ENCODE measurements at places on chromosomes 1 and 21.

- no peak for DNase-seq
These were observed 54.2 kb downstream of the HMCN1 start for GRCh38 chr1:185788386-185788785.

DNA sequence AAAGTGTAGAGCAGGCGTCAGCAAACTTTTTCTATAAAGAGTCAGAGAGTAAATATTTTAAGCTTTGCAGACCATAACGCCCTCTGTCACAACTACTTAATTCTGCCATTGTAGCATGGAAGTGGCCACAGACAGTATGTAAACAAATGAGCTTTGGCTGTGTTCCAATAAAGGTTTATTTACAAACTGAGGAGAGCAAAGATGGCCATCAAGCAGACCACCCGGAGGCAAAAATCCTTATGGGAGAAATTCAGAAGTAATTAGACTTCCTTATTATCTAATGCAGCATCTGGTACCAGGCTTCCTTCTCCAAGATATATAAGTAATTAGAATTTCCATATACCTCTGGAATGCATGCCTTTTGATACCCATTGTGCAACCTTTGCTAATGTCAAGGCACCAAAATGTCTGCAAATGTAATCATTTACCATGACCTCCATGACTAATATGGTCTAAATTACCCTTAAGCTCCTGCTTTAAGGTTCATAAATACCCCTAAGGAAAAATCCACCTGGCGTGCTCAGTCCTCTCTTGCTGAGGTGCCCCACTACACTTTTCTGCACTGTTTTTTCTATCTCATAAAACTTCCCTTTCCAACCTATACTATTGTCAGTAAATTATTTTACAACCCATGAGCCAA lies 377.8 kb downstream of the MATN1 start:
- DNase-seq = no peak

DNA sequence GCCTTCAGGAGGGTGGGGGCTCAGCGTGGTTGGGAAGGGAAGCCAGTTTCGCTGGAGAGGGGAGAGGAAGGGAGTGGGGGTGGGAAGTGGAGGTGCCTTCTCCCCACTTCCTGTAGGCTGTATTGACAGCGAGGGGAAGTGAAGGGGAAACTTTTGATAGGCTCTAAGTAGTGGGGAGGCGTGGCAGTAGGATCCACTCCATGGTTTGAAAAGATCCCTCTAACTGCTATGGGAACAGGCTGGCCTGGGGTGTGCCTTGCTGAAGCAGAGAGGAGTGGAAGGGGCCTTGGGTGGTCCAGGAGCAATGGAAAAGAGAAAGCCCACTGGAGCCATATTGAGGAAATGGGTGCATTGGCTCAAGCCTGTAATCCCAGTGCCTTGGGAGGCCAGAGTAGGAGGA lies 20.2 kb downstream of the C1orf115 start:
- no peak for DNase-seq

DNA sequence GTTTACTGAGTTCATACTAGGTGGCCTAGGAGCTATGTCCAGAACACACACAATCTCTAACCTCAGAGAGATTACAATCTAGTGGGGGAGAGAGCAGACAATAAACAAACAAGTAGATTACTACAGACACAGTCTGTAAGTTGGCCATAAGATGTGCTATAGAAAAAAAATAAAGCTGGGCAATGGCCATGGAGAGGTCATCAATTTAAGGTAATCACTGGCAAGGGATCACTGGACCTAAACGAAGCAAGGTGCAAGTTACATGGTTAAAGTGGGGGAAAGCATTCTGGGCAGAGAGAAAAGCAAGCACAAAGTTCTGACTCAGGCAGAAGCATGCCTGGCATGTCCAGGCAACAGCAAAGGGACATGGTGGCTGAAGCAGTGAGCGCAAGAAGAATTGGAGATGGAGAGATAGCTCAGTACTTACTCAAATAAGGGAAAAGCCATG lies 147.0 kb downstream of the RERE start:
- no peak for DNase-seq

DNA sequence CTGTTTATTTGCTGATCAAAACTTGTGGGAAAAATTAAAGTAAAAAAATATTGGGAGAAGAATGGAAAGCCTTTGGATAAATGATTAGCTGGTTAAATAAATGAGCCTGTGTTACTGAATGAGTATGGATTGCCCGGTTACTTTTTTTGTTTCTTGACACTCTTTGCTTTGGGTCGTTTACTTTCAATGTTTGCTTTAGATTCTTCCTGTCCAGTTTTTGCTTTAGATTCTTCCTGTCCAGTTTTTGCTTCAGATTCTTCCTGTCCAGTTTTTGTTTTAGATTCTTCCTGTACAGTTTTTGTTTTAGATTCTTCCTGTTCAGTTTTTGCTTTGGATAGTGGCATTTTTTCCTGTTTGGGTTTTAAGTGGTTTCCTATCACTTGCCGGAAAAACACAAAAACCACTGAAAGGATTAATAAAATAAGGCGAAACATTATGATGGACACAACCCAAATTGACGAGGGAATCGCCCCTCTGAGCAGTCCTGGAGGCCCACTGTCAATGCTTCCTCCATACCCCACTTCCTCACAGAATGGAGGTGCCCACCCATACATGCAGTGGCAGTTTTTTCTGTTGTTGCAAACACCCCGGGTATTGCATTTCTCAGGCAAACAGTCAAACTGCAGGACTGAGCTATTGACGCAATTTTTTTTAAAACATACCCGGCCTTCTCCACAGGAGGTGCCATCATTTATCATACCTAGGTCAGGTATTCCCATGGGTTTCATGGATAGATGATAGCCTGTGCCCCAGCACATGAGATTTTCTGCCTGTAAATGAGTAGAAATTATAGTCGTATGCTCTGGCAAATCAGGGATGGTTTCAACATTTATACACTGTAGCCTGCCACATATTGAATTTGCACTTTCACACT lies 2.3 kb downstream of the ADAM30 start:
- DNase-seq = no peak

- DNase-seq = no peak
These were observed 107.0 kb downstream of the NME7 start for GRCh38 chr1:169260478-169261151.

DNA sequence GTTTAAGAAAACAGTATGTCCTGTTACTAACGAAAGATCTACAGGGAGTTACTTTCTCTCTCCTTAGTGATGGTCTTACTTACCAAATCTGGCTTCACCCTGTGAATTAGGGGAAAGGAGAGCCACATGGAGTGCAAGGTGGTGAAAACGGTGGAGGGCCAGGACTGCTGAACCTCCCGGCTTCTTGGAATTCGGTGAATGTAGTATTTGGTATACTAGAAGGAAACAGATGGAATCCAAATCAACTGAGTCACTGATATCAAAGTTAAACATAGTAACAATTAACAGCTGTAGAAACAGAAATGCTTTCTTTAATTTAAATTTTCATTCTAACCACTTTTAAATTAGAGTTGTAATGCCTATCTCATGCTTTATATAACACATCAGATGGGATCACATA lies 45.7 kb downstream of the ALG14 start:
- no peak for DNase-seq

GRCh38 chr1:230976825-230977747 lies 1.6 kb downstream of the TTC13 start:
- no peak for DNase-seq

- no peak for DNase-seq
These were observed 35.1 kb upstream of the TINAGL1 start for GRCh38 chr1:31541194-31541593.

GRCh38 chr1:116292929-116293725 lies 79.9 kb upstream of the ATP1A1 start:
- no peak for DNase-seq

GRCh38 chr1:10909697-10910680 lies 102.5 kb upstream of the TARDBP start:
- DNase-seq = no peak

DNA sequence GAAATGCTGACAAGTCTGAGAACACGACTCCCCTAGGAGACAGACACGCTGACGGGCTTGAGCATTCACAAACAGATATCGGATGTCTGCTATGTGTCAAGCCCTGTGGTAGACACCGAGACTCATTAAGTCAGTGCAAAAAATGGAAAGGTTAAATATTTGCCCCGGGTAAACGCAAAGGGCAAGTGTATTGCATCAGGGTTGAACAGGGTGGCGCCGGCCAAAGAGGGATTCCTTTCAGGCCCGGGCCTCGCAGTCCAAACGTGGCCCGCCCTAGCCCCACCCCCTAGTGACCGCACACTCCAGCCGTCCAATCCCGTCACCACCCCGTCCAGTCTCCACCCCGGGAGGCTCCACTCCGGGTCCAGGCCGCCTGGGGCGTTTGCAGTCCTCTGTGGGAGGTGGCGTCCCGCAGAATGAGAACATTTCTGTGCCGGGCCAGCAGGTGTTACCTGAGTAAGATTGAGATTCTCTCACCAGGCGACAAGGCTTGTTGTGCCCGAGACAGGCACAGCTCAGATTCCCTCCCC lies 16.3 kb upstream of the TMEM9 start:
- peak; percentile 89 for DNase-seq

GRCh38 chr1:84541679-84542078 lies 32.6 kb downstream of the CTBS start:
- DNase-seq = no peak

DNA sequence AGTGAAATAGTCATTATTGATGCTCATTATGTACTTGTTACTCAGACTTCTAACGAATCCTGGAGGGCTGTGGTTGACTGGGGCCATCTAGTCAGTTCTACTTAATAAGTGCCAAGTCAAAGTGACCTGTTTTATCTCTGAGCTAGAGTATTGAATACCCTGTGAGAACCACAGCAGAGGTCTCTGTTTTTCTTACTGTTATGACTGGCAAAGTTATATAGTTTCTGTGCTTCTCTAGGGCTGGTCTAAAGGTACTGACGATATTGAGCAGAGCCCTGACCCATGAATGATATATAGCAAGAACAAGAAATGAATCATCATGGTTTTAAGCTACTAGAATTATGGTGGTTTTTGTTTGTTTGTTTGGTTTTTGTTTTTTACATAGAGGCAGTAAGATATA lies 555.8 kb downstream of the PLA2G4A start:
- no peak for DNase-seq

- DNase-seq = no peak
These were observed 38.8 kb downstream of the VPS45 start for GRCh38 chr1:150106341-150106740.

GRCh38 chr1:100440075-100440809 lies 87.9 kb downstream of the CDC14A start:
- DNase-seq = no peak

- DNase-seq = no peak
These were observed 8.9 kb upstream of the CTSE start for GRCh38 chr1:206032380-206033140.

DNA sequence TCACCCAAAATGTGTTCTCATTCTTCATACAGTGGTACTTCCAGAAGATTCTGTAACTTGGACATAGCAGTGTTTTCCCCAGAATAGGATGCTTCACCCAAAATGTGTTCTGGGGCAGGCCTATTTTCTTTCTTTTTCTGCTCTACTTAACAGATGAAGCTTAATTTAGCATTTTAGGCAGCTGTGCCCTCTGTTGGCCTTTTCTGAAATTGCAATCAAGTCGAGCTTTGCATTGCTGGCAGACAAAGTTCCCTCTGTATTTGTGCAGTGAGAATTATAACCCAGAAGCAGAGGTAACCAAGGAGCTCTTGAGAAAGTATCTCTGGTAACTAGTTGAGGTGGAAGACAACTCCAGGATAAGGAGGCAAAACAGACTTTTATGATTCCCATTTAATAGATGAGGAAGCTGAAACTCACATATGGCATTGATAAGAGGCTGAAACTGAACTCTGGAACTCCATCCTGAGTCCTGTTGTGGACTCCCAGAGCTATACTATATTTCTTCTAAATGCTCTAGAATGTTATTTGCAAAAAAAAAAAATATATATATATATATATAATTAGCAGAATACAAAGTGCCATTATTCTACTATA lies 50.3 kb upstream of the L1TD1 start:
- no peak for DNase-seq

GRCh38 chr1:3054474-3054873 lies 14.5 kb upstream of the PRDM16 start:
- DNase-seq = no peak

GRCh38 chr1:156920233-156921052 lies at the start of gene LRRC71:
LRRC71 (plus strand) TSS chr1:156920632; CDS start chr1:156920804, 172 bp downstream.
- no peak for DNase-seq

DNA sequence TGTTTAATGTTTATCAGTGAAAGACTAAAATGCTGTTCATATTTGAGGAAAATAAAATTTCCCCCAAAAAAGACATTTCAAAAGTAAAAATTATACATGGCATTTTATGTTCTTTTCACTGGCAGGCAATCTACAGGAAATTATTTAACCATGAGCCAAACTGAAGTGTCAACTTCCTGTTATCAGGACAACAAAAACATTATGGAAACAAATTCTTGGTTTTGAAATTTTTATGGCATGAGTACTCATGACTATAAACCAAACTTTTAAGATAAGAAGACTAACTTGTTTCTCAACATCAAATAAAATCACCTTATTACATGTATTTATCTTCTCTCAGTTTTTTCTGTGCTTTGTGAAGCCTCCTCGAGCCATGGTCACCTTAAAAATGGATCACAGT lies 698.6 kb downstream of the LTN1 start:
- DNase-seq = no peak

GRCh38 chr1:203268901-203269653 lies 36.2 kb upstream of the BTG2 start:
- DNase-seq = peak; percentile 34

DNA sequence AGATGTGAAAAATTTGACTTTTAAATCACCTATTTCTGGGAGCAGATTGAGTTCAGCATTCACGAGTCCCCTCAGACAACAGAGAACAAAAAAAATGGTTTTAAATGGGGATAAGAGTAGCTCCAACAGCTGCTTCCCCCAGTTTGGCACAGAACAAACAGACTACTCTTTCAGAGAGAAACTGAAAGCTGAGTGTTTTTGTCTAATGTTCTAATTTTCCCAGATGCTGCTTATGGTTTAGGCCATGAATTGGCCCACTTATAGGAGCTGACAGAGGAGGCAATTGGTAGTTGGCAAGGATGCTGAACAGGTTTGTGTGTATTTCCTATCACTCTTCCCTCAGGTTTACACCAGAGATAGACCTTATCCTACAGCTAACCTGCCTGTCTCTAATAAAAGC lies 1637.4 kb upstream of the PRMT6 start:
- no peak for DNase-seq

Measured in NCI-H1417 treated with DMSO at 0.1 percent for 48 hours (cell line).